ENCODE measurements at places on chromosomes 3 and 15. TPM values are rescaled to one million over a fixed set of nuclear protein-coding genes. Genes with fewer than 3 reads are reported as not detected.
A peak's percentile ranks its signal among the peaks of the same experiment; 100 is the strongest.

DNA sequence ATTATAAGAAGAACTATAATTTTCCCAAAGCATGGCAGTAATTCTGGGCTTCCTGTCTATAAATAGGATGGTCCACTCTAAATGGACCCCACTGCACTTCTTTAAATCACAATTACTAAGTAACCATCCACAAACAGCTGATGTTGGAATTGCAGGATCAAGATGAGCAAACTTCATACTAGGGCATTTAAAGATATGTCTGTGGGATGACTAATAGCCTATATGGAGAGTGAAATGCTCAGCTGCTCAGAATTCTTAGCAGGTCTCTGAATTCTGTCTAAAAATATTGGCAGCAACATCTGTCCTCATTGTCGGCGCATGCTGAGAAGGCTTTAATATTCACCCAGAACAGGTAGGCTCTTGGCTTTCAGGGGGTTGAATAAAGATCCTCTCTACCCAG, 140.4 kb downstream of the SATB1 start:
- no peak for DNase-seq

DNA sequence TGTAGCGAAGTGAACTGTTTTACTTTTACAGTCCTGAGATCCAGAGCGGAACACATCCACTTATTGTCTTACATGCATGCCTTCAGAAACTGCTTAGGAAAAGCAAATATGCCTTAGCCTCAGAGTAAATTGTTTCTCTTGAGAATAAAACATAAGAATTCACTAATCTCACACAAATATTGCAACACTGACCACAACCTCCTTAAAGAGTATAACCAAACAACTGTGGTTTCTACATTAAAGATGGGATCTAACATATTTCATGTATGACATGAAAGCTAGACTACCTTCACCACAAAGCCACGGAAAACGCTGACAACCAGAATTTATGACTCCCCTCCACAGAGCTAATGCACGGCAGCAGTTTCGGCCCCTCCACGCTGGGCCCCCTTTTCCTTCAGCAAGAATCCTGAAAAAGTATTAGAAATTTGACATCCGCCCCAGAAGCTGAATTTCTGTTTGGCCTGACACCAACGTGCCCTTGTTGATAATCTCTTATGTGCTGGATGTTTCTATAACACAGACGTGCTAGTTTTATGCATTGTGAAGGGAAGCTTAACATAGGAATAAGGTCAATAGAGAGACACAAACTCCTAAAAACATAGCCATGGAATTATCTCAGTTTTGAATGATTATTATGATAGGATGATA, 84.6 kb downstream of the GREM1 start:
- no peak for DNase-seq

- no peak for DNase-seq
Observed at GRCh38 chr3:51163051-51163450, 222.0 kb upstream of the MANF start.

Gene FBXW12
- total RNA-seq = not detected

GRCh38 chr3:130711565-130712324, 34.9 kb downstream of the PIK3R4 start:
- DNase-seq = no peak

DNA sequence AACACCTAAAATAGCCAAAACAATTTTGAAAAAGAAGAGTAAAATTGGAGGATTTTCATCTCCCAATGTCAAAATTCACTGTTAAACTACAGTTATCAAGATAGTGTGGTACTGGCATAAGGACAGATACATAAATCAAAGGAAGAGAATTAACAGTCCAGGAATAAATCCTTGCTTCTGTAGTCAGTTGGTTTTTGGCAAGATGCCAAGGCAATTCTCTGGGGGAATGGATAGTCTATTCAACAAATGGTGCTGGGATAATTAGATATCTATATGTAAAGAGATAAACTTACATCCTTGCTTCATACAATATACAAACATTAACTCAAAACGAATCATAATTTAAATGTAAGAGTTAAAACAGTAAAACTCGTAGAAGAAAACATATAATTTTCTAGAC, 57.9 kb upstream of the SELENOK start:
- DNase-seq = no peak

Gene MAGI1
- total RNA-seq = 1.3 TPM

Gene ARID3B
- 2.1 TPM for total RNA-seq

DNA sequence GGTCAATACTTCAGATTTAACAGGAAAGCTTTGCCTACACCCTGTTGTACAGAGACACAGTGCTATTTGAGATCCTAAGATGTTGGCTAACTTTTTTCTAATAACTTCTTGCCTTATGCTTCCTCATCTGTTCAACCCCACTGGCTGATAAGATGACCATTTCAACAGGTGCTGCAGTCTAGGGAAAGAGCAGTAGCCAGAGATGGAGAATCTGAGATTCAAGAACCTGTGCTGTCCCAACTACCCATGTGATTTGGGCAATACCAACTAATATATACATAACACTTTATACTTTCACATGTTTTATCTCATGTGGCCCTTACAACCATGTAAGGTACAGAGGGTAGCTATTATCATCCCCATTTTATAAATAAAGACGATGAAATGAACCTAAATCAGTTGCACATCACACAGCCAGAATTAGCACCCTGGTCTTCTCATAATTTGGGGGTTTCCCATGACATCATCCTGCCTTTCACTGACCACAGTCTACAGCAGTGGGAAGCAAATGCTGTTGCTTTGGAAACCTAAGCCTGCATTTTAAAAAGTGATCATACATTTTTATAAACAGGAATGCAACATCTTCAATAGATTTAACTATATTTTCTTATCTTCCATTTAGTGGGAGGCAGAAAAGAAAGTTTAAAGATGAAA, 9.7 kb downstream of the TTC23 start:
- no peak for DNase-seq

DNA sequence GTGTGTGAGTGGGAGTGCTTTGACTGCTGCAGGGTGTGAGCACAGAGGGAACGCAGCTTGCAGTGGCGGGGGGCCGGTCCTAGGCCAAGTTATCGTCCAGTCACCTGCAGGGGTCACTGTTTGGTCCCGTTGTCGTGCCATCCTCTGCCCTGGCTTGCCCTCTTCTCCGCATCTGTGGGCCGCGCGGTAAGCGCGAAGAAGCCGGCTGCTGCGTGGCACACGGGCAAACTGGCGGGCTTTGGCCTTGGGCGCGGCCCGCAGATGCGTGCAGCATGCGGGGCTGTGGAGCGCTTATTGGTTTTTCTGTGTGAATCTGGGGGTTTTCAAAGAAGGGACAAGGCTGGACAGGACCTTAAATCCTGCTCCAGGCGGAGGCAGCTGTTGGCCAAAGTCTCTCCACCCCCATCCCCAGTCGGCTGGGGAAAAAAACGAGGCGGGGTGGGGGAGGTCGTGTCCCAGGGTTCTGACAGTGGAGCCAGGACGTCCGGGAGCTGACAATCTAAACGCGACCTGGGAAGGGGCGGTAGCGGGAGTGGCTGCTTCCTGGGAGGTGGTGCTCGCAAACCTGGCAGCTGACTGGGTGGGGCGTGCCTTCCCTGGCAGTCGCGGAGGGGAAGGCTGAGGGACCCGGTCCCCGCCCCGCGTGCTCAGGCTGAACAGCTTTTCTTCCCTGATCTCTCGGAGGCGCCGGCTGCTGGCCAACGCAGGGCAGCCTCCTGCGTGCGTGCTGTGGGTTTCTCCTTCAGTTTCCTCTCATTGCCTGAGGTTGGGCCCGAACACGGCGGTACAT, 39.7 kb upstream of the VEPH1 start:
- DNase-seq = peak; percentile 91

DNA sequence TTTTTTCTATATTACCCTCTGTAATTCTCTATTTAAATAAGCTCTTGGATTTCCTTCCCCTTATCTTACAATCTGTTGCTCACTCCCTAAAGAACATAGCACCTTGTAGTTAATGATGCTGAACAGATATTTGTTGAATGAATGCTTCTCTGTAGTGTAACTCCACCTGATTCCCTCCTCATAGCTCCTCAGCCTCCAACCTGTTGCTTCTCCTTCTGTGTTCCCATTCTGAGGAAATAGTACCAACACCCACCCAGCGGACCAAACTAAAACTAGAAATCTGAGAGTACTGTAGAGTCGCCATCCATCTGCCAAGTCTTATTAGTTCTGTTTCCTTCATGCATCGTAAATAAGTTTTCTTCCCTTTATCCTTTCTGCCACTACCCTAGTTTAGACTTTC, 55.5 kb upstream of the GNB4 start:
- DNase-seq = no peak

- DNase-seq = peak; percentile 11
Observed at GRCh38 chr15:70410371-70410985, 312.8 kb upstream of the TLE3 start.

GRCh38 chr15:75195766-75196241, 5.9 kb upstream of the C15orf39 start:
- DNase-seq = no peak

- peak; percentile 56 for DNase-seq
Observed at GRCh38 chr3:149527531-149528339, 53.2 kb downstream of the TM4SF4 start.

Gene SCAANT1
- total RNA-seq = not detected

DNA sequence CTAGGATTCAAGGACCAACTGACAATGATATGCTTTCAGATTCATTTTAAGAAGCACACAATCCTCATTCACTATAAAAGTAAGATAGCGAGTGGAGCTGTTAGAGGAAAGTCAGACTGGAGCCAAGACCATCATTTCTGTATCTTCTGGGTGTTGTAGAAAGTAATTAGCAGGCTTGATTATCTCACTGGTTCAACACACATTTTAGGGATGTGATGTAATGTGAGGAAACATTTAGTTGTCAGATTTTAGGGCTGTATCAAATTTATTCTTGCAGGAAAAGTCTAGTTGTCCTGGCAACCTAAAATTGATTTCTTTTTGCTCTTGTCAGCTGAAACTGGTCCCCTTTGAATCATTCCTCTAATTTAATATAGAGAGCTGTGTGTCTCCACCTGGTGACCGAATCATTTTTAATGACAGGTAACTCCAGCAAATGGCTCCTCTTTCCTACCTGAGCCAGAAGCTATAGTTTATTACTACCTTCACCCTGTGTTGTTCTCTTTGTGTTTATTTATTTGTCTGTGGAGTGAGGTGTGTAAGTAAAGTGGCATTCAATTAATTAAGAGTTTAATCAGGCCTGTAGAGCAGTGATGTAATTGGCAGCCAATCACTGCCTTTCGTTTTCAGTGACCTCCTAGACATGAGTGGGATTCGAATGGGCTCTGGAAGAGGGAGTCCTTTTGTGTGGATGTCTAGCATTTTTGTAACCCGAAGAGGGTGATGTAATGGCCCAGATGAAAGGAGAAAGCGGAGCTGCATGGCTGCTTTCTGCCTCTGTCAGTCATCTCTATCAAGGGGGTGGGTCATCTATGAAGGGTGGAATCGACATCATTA, 125.8 kb downstream of the LPP start:
- no peak for DNase-seq

Gene DPPA2
- 0.51 TPM for total RNA-seq

GRCh38 chr15:100880897-100881242, 1.2 kb downstream of the ALDH1A3 start:
- DNase-seq = no peak

GRCh38 chr3:155232605-155233004, 60.9 kb downstream of the STRIT1 start:
- peak; percentile 74 for DNase-seq

DNA sequence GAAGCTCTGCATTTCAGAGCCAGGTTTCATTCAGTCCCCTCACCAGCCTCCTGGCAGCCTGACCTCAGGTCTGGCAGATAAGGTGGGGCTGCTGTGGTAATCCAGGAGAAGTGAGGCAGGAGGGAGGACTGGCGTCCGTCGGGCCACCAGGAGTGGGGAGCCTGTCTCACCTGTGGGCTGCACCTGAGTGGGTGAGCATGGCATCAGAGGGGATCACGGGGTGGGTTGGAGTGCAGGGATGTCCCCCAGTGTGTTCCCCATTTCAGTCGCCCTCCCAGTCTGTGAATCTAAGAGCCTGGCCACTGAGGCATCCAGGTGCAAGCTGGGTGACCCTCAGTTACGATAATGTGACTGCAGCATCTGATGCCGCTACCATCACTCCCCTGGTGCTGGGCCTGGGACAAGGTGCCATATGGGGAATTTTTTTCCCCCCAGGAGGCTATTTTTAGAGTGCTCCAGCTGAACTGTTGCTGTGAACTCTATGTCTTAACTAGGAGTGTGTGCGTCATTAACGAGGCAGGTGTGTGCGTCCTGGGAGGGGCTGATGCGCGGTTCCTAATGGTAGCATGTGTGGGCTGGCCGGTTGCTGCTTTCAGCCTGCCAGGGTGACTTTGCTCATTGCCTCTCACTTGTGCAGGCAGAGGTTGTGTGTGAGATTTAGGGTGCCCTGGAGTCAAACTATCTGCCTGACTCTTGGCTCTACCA, 165.2 kb downstream of the SLCO3A1 start:
- DNase-seq = no peak

Gene PRTG
- total RNA-seq = 29.2 TPM

DNA sequence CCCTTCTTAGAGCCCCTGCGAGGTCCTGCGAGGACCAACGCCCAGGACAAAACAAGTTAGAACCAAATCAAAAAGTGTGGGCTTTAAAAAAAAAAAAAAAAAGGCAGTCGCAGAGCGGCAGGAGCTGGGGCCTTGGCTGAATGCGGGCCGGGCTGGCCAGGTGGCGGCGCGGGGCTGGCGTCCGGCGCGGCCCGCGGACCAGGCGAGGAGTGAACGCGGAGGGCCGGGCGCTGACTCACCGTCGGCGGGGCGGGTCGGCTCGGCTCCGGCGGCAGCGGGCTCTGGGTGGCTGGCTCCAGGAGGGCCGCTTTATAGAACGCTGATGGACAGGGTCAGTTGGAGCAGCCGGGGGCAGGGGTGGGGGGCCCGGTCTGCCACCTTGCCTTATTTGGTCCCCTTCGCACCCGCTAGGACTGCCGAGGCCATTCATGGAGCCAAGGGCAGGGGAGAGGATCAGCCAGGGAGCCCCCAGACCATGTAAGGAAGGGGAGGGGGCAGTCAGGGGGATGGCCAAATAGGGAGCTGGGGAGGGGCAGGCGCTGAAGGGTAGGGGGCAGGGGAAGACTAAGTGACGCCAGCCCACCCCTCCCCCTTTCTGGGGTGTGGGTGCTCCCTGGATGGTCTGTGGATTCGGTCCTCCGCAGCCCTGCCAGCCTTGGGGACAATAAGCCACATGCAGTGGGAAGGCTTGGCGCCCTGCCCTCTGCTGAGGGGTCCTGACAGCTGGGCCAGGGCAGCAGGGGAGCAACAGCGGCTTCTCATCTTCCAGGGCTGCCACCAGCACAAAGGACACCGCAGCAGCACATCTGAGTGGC, at the start of gene ACTC1:
TSS of gene ACTC1 (minus strand) at position 283 of the 815 bp plus-strand sequence. CDS start 741 bp downstream, outside the sequence.
- peak; percentile 15 for DNase-seq

DNA sequence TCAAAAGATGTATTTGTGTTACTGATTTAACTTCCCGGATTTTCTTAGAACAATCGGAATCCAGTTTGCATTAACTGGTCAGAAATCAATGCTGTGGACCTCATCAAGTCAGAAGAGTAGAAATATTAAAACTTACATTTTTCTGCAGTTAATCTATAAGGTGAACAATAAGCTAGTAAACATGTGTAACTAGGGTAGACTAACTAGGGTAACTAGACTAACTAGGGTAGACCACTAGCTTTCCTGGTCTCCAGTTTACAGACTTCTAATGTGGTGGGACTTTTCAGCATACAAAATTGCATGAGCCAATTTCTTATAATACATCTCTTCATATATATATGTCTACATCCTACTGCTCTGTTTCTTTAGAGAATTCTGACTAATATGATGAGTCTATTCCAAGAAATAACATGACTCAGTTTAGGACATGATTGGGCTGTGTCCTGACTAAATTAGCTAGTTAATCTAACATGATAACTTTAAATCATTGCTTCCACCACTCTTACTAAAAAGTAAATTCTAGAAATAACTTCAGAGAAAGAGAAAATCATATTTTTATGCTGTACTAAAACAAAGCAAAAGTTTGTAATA, 5.3 kb downstream of the PLSCR2 start:
- DNase-seq = no peak

GRCh38 chr3:128603313-128603712, 47.3 kb downstream of the RPN1 start:
- DNase-seq = no peak
